ENCODE measurements at places on chromosomes 6 and 20.
A peak's percentile ranks its signal among the peaks of the same experiment; 100 is the strongest.

- no peak for DNase-seq
Measured at GRCh38 chr20:31740208-31740607, 1.1 kb downstream of the TPX2 start.

DNA sequence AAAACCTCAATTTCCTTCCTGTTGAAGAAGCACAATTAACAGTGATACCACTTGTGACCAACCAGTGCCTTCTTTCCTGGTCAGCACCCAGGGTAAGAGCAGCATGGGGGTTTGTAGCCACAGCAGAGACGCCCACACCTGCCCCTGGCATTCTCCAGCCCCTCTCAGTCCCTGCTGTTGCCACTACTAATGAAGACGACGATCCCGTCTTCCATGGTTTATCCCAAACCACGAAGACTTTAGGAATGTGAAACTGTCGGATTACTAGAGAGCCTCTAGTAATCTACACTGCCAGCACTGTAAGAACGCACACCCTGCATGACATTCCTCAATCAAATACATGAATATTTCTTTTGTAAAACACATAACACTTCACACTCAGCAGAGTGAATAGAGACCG is 60.0 kb downstream of the GINS1 start:
- no peak for DNase-seq

- peak; percentile 79 for DNase-seq
Measured at GRCh38 chr20:47576516-47577033, 74.9 kb downstream of the NCOA3 start.

DNA sequence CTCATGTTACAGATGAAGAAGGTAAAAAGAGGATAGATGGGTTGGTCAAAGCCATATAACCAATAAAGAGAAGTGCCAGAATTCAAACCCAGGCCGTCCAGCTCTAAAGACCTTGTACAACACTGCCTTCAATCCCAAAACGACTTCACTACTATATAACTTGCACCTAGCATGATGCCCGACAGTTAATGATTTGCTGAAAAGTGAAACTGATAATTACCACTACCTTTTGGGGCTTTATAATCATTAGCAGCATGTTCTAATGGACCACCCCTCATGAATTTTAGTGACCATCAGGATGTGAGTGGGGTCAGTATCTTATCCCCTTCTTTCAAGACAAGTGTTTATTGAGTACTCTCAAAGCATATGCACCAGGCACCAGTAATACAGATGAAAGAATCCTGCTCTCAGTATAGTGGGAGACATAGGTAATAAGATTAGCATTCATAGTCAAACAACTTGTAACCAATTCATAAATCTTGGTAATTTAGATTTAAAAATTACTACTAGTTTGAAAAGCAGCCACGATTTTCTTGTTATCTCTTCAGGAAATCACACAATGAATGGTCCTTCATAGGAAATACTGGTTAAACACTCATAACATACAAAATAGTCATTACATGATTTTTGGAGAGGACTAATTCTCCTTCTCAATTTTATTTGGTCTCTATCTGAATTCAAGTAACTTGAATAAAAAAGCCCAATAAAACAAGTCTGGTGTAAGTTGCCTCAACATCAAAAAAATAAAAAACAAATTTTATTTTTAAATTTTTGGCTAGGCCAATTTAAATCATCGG is 98.0 kb downstream of the EPB41L2 start:
- no peak for DNase-seq

DNA sequence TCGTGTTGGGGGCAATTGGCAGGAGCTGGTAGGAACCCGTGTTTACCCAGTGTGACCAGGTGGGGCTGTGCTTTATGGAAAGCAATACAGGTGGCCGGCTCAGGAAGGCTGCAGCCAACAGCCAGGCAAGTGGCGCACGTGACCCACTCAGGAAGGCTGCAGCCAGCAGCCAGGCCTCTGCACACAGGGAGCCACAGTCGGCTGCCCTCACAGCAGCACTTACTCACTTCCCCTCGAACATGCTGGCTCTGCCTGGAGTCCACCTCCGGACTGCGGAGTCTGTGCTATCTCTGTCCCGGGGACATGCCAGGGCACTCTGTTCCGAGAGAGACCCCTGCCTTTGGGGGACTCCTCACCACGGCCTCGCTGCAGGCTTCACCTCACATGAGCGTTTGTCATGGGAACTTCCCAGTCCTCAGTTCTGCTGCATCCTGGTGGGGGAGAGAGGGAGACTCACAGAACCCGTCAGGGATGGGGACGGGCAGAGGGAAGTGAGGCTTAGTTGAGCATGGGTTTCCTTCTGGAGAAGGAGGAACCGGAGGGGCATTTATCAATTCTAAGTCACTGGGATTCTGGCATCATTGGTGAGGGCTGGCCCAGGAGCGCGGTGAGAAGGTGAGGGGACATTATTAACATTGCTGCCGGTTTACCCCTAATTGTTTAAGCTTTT is 76.8 kb downstream of the TTLL2 start:
- DNase-seq, result no peak

GRCh38 chr6:125310994-125311649 is 9.4 kb upstream of the HDDC2 start:
- DNase-seq, result peak; percentile 38

- no peak for DNase-seq
Measured at GRCh38 chr6:113276601-113277000, 580.5 kb upstream of the MARCKS start.

DNA sequence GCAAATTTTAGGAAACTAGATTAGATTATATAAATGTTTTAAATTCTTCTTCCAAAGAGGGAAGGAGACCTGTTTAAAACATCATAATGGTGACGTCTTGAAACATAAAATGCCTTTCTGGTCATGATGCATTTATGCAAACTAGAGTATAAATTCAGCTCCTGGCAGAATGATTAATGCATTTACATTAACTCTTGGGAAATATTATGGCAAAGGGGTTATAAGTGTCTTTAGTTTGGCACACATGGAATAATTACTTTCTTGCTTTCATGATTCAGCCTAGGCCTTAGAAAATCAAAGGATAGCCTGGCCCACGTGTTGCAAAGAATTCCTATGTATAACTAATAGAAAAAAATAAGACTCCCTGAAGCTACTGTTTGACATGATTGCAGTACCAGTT is 639.2 kb downstream of the RFPL4B start:
- DNase-seq, result no peak
